Right lobe of liver (tissue), 6 donors: ENCODE measurements at places on chromosomes 16 and 17. TPM values are rescaled to one million over a fixed set of nuclear protein-coding genes. Genes with fewer than 3 reads are reported as not detected.

KRTAP4-5 gene
- total RNA-seq: not detected

CCR7 gene
- total RNA-seq: 0.26 TPM

DNA sequence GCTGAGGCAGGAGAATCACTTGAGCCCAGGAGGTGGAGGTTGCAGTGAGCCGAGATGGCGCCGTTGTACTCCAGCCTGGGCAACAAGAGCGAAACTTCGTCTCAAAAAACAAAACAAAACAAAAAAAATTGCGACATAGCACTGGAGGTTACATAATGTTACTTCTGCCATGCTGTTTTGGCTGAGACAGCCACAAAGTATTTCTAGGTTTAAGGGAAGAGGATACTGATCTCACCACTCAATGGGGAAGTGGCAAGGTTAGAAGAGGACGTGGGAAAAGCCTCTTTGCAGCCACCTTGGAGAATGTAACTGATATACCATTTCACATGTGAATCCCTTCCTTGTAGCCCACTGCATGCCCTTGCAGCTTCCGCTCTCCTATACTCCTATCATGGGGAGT is 131.2 kb upstream of the NLRP1 start:
- no peak for DNase-seq

- no peak for DNase-seq
These were observed 14.7 kb downstream of the PHKB start for GRCh38 chr16:47475786-47476185.

DNA sequence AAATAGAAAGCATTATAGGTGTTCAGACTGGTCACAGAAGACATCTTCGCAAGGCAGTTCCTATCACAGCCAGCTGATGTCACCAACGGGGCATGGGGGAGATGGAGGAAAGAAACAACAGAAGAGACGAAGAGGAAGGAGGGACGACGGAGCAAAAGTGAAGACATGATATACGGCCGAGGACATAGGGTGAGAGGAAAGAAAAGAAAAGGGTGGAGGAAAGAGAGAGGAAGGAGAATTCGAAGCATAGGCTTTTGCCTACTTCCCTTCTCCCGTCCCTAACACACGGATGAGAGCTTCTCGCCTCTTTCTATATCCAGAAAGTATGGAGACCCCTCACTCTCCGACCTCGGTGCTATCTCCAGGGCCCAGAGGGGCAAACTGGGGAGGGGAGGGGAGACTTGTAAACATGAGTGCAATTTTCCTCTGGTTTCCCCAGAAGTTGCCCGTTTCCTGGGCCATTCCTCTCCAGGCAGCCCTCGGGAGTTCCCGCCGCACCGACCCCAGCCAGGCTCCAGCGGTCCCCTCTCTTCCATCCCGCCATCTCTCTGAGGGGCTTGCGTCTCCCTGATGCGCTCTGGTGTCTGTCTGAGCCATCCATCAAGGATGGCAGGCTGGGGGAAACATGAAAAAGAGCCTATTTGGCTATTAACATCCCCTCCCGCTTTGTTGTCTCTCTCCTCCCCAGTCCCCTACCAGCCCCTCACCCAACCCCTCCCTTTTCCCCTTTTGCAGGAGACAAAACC is 26.0 kb downstream of the COPZ2 start:
- peak; percentile 35 for DNase-seq

- no peak for DNase-seq
These were observed 118.2 kb upstream of the KCNJ18 start for GRCh38 chr17:21573961-21574610.

GRCh38 chr16:27778926-27779570 is 229.1 kb downstream of the KATNIP start:
- no peak for DNase-seq

DNA sequence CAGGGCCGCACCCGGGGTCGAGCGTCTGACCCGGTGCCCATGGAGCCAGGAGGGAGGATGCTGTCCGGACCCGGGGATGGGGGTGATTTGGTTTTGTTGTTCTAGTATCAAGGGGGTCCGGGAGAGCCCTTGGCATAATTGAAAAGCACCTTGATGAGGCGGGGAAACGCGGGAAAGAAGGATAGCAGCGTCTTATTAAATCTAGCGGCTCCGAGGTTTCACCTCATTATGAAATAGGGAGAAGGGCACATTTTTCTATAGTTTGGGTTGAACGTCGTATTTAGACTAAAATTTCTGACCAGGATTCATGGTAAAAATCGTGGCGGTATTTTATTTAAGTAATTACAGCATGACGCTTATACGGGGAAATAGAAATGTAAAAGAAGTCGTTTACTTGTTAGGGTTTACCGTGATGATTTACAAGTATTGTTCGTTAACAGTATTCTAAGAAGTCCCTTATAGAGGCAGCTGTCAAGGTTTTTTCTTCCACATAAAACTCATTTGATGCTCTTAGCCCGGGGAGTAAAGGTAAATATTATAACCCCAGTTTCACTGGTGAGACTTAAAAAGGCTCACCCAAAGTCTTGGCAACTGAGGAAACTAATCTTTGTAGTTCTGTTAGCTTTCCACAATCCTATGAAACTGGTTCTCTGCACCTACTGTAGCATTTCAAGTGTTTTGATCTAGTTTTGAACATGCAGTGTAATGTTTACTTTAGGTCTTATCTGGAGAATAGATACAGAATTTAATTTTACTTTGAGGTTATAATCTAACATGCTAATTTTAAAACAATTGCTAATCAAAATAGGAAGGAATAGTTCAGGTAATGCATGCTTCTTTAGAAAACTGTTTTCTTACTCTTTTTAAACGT is 756 bp downstream of the LUC7L3 start:
- no peak for DNase-seq
